ENCODE measurements at places on chromosomes 12 and 14.
A peak's percentile ranks its signal among the peaks of the same experiment; 100 is the strongest.

DNA sequence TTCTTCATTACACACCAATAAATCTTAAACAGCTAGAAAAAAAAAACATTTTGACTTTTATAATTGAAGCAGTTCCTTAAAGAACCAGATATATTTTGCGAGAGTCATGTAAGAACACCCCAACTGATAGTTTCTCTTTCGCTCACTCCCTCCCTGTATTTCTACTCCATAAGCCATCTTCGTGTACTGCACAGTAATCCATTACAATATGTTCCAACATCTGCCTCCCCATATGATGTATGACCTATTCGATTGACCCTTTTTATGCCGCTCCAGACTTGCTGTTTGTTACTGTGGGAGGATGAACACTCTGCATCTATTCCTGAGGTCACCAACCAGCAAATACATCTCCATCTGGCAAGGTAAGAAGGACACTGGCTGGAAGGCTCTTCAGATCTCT lies 331.7 kb downstream of the SOX5 start:
- peak; percentile 59 for DNase-seq

DNA sequence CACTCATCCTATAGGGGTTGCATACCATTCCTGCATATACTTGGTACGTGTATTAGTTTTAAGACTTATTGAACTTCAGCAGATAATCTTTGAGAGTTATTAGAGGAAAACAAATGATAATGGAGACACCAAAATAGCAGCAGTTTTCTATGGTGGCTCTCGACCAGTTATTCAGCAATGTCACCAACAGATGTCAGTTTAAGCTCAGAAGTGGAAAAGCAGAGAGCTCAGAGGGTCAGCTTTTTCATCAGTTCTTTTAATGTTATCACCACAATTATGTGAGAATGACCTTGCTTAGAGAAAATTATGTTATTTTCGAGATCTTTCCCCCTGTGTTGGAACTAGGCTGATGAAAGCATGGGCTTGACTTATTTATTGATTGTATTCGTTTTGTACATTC lies 32.0 kb downstream of the PTPN11 start:
- DNase-seq: no peak

- DNase-seq: no peak
These were observed 231.3 kb downstream of the ZFP36L1 start for GRCh38 chr14:68561531-68562007.

GRCh38 chr12:83388551-83388950 lies 701.8 kb downstream of the TMTC2 start:
- DNase-seq: no peak

DNA sequence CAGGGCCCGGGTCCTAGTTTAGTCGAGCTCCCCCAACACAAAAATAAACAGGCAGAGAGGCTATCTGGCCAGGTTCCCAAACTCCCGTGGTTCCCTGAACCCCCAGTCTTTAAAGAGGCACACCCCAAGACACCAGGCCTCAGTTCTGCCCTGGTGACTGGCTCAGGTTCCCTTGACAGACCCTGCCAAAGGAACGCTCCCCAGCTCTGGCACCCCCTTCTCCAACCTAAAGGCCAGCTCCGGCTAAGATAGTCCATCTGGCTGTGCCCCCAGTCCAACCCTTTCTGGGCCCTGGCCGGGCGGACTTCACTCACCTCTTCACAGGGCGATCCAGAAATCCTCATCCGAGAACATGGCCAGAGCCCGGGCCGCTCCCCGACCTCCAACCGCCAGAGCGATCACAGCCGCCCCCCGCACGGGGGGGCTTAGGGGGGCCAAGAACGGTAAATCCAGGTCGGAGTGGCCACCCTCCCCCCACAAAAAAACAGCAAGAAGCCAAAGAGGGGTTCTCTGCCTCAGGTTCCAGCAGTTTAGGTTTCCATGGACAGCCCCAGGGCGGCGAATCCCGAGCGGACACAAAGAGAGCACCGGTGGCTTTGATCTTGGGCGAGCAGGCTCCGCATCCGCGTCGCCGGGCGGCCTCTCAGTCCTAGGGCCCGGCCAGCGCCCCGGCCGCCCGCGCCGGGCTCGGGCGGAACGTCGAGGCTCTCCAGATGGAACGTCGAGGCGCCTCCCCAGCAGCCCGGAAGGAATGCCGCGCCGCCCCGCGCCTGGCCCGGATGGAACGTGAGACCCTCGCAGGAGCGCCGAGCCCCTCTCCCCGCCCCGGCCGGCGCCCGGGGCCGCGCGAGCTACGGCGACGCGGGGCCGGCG lies 1.1 kb downstream of the KMT2D start:
- peak; percentile 41 for DNase-seq

DNA sequence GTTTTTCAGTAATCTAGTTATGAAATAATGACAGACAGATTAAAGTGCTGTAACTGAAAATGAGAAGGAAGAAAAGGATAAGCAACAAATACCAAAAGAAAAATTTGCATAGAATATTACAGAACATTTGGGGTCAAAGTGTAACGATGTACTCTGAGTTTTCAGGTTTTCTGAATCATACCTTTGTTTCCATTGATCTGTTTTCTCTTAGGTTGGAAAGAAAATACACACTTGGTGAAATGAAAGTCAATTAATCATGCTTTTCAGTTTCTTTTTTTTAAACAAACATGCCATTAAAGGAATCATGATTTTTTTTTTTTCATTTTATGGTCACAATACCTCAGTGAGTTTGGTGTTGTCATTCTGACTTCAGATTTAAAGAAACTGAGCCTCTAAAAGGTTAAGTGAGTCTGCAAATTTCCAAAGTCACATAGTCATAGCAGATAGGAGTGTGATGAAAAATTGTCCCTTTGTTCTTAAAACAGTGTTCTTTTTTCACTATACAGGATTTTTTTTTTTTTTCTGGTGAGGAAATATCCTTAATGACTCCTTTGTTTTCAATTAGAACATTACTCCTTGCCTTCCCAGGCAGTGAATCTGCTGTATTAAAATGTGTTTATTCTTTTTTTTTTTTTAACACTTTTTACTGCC lies 35.9 kb upstream of the PZP start:
- DNase-seq: no peak

All from NCI-H2171 (cell line).